Large intestine (tissue), 12 donors: ENCODE measurements at places on chromosomes 16 and 17. TPM values are rescaled to one million over a fixed set of nuclear protein-coding genes. Genes with fewer than 3 reads are reported as not detected.

DNA sequence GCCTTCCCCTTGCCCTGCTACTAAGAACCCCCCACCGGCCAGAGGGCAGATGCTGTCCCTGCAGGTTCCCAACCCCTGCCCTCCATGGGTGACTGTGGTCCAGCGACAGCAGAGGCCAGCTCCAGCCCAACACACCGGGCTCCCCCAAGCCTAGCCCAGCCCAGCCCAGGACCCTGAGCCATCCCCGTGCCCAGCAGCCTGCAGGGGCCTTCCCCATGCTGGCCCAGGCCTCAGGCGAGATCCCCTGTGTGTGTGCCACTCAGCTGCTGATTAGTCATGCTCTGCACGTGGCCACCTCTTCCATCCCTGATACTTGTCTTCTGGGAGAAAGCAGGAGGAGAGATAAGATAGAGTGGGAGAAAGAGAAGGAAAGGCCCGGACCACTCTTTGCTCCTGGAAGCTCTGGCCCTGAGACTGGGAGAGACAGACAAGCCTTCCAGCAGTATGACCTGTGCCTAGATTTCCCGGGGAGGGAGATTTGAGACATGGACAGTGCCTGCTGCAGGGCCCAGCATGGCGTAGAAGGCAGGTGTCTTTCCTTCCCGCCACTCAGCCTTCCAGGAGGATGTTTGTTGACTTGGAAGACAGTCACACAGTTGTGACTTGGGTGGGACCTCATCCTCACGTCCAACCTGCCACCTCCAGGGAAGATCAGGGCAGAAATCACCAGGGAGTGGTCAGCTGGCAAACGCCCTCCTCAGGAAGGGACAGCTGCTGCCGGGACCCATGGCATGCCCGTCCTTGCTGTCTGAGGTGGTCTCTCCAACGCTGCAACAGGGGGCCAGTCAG, 41.3 kb upstream of the RASD1 start:
- DNase-seq = peak; percentile 37

ABCA8 gene
- 16.8 TPM for polyA plus RNA-seq

DNA sequence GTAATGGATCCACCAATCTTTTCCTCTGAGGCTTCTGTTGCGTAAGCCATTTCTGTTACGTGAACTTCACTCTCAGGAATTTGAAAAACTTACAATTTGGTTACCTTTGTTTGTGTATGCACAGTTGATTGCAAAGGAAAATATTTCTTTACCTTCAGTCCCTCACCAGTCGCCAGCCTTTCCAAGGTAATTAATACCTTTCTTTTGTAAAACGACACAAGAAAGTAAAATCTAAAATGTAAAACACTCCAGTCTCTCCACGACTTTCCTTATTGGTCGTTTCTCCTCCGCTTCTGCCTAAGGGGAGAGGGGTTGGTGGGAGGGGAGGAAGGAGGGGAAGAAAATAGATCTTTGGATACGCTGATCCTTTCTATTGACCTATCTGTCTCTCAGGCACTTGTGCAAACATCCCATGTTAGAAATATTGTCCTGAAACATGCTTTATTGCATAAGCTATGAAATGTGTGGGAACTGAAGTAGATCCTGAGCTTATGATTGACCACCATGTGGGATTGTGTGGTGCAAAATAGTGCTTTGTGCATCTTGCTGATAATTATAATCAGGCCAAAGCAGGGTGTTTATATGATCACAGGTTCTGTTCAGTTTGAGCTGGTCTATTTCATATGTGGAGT, 32.4 kb upstream of the EFCAB13 start:
- no peak for DNase-seq

CDK5RAP3 gene
- 200 TPM for polyA plus RNA-seq

LCMT1 gene
- 72.3 TPM for polyA plus RNA-seq

- no peak for DNase-seq
Observed at GRCh38 chr17:43219746-43220380, 8.2 kb downstream of the TMEM106A start.

GRCh38 chr16:49849037-49849753, 6.7 kb downstream of the ZNF423 start:
- no peak for DNase-seq

PNMT gene
- 2.1 TPM for polyA plus RNA-seq

DNA sequence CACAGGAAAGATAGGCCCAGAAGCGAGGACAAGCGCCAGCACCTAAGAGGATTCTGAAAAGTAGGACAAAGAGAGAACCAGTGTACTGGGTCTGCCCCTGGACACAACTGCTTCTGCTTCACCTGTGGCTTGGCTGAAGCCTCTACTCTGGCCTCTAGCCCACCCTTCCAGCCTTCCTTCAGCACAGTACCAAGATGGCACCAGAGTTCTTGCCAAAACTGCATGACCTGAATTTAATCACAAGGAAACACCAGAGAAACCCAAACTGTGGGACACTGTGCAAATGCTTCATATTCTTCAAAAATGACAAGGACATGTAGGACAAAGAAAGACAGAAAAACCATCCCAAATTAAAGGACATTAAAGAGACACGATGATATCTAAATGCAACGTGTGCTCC, 116.6 kb downstream of the SMG6 start:
- DNase-seq = no peak

PABPN1L gene
- polyA plus RNA-seq = 0.12 TPM

- DNase-seq = peak; percentile 68
Observed at GRCh38 chr17:79951361-79952264, 84.1 kb downstream of the TBC1D16 start.

DDX19B gene
- polyA plus RNA-seq = 28.5 TPM

GRCh38 chr17:4130715-4131114, 12.1 kb downstream of the ZZEF1 start:
- DNase-seq = peak; percentile 58

GRCh38 chr16:2795395-2796143, 2.7 kb upstream of the PRSS41 start:
- DNase-seq = peak; percentile 38

CORO6 gene
- polyA plus RNA-seq = 2.3 TPM

TTLL6 gene
- polyA plus RNA-seq = 3.1 TPM

ABR gene
- 125 TPM for polyA plus RNA-seq

DNA sequence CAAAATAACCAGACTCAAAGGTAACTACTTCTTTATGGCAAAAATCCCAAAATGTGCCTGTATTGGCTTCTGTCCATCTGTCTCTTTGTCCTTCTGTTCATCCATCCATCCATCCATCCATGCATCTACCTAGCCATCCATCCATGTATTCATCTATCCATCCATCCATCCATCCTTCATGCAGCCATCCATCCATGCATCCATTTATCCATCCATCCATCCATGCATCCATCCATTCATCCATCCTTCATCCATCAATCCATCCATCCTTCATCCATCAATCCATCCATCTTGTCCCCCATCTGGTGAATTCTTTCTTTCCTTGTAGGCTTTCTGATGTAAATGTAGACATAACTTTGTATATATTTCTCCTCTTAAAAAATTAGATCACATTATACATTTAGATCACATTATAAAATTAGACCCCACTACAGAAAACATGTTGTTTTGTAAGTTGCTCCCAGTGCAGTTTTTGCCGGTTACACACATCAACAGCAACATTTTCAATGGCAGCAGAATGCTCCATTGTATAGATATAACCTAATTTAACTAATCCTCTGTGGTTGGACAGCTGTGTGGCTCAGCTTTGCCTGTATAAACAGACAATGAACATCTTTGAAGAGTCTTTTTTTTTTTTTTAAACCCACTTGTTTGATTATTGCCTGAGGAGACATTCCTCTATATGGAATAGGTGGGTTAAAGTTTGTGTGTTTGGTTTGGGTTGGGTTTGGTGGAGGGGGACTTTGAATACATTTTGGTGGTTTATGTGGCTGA, 72.0 kb downstream of the MSI2 start:
- DNase-seq = no peak

CASKIN1 gene
- 0.96 TPM for polyA plus RNA-seq
